Esophagus muscularis mucosa (tissue), 4 donors: ENCODE measurements at places on chromosomes 4 and X. TPM values are rescaled to one million over a fixed set of nuclear protein-coding genes. Genes with fewer than 3 reads are reported as not detected.

DNA sequence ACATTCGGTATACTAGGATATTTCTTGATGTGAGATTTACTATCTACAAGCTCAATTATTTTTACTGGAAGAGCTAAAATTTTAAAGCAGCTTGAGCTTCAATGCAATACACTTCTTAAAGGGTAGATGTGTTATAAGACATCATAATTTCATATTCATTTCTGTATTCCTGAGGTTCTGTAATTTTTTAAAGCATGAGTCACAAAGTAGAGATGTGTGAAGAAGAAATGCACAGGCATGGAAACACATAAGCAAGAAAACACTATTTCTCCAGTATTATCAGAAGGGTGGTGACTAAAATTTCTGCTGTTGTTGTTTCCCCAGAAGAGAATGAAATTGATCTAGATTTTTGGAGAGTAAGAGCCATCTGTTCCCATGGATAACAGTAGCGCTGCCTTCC lies 72.6 kb downstream of the INPP4B start:
- no peak for DNase-seq

- no peak for DNase-seq
Observed at GRCh38 chr4:38856524-38857337, at the start of gene TLR6. TSS of gene TLR6 (minus strand) at chr4:38856817. CDS start at chr4:38829473, 27,344 bp downstream.

Gene JADE3
- 7.9 TPM for total RNA-seq

DNA sequence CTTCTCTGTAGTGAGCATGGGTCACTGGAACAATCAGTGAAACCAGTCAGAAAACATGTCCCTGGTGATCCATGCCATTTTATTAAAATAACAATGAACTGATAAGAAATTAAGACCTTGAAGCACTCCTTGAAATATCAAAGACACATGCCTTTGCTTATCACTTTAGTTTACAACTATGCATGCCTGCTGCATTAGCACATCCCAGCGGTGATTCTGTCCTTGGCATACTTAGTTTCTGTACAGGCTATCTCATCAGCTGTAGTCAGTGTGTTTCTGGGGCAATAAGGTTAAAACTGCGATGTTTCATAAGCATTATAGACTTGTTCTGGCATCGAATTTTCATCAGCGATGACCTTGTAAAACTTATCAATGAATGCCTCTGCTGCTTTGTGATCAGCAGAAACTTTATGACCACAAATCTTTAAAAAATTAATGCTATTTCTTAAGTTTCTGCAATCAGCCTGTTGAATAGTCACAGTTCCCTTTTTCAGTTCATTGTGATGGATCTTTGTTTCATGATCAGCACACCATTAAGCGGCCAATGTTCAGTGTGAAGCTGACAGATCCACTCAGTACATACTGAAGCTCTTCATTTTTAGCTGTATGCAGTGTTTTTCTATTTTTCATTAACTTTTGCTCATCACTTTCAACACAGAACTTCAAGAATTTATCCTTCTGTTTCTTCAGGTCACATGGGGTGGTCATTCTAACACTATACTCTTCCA lies 150.5 kb downstream of the RNF150 start:
- no peak for DNase-seq

Gene SLC6A14
- total RNA-seq: not detected

- DNase-seq: no peak
Observed at GRCh38 chr4:119087656-119088055, 48.0 kb upstream of the MYOZ2 start.

Gene MCTS1
- 14.6 TPM for total RNA-seq

DNA sequence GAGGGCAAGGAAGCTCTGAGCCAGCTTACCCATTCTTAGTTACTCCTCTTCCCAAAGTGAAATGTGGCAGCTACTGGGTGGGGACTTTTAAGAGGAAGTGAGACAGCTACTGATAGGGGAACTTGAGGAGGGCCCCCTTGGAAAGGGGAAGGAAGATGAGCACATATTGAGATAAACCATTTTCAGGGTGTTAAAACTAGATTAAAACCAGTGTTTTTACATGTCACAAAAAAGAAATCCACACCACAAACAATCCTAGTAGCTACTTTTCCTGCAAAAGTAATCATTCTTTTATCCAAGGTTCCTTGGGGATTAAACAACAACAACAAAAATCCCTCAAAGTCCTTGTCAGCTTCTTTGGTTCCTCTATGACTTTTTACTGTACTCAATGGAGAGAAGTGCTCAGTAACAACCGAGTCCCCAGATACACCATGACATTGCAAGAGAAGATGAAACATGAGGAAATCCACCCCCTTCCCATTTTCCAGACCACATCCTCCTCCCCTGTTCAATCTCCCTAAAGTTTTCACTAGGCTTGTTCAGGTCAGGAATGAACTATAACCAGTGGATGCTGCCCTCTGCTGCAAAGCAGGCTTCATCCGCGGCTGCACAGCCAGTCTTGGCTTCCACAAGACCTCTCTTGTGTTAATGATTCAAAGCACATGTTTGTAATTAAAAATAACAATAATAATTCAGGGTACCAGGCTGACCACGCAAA lies 113.5 kb upstream of the TMEM164 start:
- DNase-seq: no peak

Gene PDGFRA
- 106 TPM for total RNA-seq

Gene TRPC5OS
- not detected for total RNA-seq

Gene COL4A6
- 143 TPM for total RNA-seq

DNA sequence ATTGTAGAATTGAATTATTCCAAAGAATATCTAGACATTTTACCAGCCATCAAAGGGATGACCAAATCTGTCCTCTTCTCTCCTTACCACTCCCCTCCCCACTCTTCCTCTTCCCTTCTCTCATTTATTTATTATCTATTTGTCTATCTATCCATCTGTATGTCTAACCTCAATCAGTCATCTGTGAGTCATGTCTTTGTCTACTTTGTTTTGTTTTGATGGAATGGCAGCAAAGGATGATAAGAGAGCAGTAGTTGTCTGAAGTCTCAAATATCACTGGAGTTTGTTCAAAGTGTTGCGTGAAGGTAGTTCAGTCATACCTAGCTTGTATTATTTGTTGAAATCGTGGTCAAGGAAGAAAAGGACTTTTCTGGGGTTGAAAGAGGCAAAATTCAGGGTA lies 34.7 kb upstream of the PGRMC2 start:
- DNase-seq: no peak

DNA sequence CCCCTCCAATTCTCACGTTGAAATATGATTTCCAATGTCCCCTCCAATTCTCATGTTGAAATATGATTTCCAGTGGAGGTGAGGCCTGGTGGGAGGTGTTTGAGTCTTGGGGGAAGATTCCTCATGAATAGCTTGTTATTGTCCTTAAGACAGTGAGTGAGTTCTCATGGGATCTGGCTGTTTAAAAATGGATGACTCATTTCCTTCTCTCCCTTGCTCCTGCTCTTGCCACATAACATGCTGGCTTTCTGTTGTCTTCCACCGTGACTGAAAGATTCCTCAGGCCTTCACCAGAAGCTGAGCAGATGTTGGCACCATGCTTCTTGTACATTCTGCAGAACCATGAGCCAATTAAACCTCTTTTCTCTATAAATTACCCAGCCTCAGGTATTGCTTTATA lies 346.8 kb upstream of the TECRL start:
- DNase-seq: no peak

DNA sequence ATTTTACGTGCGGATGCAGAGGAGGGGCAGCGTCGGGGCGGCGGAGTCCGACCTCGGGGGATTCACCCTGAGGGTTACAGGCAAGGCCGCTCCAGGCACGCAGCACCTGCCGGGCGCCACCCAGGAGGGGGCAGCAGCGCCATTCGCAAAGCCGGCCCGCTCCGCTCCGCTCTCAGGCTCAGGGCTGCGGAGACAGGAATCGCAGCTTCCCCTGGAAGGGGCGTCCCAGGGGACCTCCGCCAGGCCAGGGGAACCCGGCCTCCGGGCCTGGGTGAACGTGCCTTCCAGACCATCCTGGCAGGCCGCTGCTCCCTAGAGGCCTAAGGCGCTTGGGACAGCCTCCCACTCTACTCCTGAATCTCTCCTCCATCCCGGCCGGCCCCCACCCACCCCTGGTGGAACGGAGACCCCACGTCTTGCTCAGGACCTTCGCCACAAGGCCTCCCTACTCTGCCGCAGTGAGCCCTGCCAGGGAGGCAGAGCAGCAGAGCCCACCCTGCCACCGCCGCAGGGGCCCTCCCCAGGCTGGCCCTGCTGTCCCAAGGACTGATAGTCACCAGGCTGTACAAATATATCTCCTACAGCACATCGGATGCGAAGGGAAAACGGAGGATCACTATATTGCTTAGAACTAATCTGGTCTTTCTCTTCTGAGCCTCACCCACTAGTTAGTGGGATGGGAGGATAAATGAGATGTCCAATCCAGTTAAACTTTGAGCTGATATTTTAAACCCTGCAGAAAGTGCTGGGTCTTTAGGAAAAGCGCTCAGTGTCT lies 115.0 kb downstream of the SMIM20 start:
- DNase-seq: no peak

DNA sequence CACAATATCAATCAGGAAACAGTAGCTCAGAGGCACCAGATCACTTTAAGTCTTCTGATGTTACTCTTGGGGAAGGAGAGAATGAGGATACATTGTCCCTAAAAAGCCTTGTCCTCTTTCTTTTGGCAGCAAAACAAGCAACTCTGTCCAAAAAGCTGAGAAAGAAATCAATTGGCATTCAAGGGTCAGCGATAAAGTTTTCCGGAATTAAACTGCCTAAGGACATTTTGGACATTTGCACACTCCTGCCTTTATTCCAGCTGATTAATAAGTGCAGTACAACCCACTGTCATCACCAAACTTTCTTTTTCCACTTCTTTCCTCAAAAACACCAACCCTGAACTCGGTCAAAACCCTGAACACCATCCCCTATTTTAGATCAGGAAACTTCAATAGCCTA lies 85.8 kb upstream of the FAM9A start:
- no peak for DNase-seq

DNA sequence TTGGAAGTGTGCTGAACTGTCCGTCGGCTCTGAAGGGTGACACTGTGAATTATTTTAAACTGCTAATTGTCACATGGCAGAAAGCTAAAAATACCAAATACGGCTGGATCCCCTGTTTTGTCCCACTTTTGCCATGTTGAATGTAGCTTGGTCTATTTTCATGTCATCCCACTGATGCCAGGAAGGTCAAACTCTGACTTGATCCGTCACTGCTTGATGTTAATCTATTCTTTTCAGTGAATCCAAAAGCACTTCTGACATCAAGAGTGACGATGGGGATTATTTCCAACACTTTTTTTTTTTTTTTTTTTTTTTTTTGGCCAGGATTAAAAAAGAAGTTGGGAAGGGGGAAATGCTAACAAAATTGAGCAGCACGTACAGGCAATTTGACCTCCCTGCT lies 734.6 kb upstream of the TENM3 start:
- DNase-seq: no peak

DNA sequence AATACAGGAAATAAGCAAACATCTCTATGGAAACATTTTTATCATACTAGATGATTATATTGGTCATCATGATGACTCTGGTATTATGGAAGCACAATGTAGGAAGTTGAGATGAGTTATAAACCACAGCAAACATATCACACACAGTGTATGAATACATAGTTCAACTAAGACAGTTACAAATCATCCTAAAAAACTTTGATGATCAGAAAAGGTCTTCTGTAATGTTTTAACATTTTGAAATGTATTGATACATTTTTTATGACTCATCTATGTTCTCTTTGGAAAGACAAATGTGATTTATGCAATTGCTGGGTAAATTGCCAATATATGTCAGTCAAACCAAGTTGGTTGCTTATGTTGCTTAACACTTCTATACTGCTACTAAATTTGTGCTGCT lies 4.8 kb downstream of the CXCL3 start:
- DNase-seq: no peak

Gene OTUD6A
- not detected for total RNA-seq

GRCh38 chrX:95956745-95957144 lies 727.9 kb upstream of the DIAPH2 start:
- no peak for DNase-seq

DNA sequence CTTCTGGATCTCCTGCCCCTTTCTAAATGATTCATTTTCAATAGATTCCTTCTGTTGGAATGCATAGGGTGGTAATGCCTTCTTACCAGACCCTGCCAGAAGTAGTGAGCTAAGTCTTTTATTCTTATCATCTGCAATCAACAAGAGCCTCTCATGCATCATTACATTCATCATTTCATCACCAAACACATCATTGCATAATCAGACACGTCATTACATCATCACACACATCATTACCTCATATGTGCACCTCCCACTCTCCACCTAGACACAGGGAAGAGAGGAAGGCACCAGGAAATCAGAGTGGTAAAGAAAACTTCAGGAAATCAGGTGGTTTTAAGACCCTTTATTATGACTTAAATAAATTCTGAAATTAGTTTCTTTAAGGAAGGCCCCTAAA lies 45.0 kb downstream of the VCX2 start:
- DNase-seq: no peak

Gene TGIF2LX
- total RNA-seq: not detected

Gene AR
- 4.2 TPM for total RNA-seq

DNA sequence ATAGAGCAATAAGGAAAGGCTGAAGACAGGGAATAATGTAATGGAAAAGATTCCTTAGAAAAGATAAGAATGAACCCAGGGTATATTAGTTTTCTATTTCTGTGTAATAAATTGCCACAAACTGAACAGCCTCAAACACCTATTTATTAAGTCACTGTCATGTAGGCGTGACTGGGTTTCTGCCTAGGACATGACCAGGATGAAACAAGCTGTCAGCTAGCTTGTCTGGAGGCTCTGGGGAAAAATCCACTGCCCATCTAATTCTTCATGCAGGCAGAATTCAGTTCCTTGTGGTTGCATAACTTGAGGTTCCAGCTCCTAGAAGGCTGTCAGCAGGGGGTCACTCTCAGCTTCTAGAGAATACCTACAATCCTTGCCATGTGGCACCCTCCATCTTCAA lies 277.7 kb downstream of the TMA16 start:
- DNase-seq: no peak

DNA sequence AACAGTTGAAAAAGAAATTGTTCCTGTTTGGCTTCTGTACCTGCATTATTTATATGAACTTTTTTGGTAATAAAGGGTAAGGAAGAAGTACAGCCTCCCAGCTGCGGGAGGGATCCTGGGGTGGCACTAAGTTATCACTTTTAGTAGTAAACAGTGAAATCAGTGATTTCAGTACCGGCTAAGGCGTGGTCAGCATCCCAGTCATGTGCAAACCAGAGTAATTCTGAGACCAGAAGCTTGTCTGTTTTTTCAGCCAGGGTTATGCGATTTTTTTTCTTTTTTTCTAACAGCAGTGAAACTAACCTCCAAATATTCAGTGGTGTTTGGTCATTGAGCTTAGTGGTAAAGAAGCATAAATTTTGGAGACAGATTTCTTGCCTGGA lies 3.3 kb downstream of the EGF start:
- no peak for DNase-seq

Gene SNCA
- 19.7 TPM for total RNA-seq

- no peak for DNase-seq
Observed at GRCh38 chr4:128517739-128518510, 230.3 kb upstream of the PGRMC2 start.

Gene C4orf50
- total RNA-seq: 0.11 TPM

GRCh38 chrX:152958524-152959465 lies 35.1 kb downstream of the PNMA5 start:
- peak; percentile 95 for DNase-seq
